ENCODE measurements at places on chromosomes 1 and 21.

DNA sequence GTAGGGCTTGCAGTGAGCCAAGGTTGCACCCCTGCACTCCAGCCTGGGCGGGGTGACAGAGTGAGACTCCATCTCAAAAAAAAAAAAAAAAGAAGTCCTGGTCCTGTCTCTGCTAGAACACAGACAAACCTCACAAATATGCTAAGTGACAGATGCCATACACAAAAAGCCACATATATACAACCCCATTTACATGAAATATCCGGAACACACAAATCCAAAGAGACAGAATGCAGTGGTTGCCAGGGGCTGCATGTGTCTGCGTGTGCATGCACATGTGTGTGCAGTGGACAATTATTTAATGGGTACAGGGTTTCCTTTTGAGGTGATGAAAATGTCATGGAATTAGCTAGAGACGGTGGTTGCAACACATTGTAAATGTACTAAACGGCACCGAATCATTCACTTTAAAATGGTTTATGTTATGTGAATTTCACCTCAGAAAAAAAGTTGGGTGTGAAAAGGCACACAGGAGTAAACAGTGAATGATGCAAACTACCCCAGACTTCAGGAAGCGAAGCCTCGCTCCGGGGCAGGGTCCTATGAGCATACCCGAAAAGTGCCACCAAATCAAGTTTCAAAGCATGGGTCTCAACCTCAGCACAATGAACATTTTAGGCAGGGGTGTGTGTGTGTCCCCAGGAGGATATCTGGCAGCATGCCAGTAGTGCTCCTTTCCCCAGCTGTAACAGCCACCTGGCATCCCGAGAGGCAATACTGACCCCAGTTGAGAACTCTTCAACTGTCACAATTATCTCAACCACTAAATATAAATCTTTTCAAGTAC lies 48.3 kb downstream of the GNB1 start:
- DNase-seq, result no peak

- DNase-seq, result no peak
These were observed 83.4 kb downstream of the ASH1L start for GRCh38 chr1:155479205-155479604.

- DNase-seq, result no peak
These were observed 3.7 kb upstream of the PARP1 start for GRCh38 chr1:226411619-226412018.

DNA sequence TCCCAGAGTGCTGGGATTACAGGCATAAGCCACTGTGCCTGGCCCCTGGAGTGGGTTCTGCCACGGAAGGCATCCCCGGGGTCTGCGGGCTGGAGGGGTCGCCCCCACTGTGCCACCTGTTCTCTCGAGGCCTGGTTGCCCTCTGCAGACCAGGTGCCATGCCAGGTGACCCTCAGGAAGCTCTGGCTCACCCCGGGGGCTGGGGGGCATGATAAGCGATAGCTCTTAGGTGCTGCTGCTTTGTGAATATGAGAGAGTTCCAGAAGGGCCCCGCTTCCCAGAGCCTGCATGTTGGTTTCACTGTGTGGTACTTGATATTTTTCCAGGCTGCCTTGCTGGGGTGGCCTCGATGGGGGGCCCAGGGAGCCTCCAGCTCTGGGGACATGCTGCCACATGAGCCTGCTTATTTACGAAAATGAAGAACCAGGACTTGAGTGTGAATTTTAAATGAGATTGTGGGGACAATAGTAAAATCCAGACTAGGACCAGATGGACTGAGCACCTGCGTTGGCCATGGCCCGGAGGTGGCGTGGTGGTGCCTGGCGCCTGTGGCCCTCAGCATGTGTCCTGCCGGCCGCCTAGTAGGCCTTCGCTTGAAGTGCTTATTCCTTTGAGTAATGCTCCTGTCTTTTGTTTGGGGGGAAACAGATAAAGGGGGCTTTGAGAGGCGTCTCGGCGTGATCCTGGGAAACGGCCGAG lies 7.3 kb downstream of the SKI start:
- DNase-seq, result no peak

DNA sequence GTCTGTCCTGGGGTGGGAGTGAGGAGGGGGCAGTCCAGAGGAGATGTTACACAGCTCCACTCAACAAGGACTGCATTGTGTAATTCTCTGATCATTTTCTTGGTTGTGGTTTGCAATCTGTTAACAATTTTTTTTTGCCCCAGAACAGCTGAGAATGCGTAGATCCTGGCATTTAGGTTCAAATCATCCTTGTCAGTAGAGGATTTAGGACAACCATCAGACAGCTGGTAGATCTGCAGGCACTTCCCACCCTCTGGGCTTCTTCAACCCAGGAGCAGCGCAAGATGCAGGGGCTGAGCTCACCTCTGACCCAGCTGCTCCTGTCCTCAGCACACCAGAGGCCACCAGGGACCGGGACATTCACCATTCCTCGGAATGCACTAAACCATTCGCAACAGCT lies 13.5 kb downstream of the BCAR3 start:
- DNase-seq, result no peak

DNA sequence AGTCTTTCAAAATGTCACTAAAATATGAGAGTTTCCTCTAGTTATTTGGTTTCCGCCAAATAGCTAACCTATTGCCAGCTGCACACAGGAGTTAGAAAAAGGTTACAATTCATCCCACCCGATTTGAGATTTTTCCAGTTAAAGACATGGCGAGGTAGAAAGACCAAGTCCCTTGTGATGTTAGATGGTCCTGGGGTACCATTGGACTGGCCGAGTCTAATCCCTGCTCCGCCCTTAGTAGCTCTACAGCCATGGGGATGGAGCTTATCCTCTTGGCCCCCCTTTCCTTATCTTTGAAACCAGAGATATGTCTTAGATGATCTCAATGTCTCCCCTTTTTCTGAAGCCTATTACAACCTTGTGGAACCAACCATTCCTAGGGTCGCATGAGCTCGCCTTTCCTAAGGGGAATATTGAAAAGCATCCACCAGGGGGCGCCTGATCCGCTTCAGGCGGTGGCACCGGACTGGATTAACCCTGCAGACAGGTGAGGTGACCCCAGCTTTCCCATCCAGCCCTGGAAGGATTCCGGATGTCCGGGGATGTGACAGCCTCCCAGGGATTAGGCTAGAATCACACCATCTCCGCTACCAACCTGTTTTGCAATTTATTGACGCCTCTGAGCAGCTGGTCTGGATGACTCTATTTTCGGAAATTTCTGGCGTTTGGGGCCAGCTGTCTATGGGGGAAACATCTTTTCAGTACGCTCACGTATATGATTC lies 68.3 kb upstream of the SIM2 start:
- peak; percentile 40 for DNase-seq

GRCh38 chr1:151530461-151530860 lies 9.6 kb upstream of the TUFT1 start:
- DNase-seq, result no peak

- no peak for DNase-seq
These were observed 60.6 kb downstream of the UCHL5 start for GRCh38 chr1:192998536-192998935.

- DNase-seq, result no peak
These were observed 135.6 kb downstream of the GPATCH2 start for GRCh38 chr1:217495249-217495648.

GRCh38 chr1:207891148-207891547 lies 19.8 kb downstream of the CD34 start:
- no peak for DNase-seq

DNA sequence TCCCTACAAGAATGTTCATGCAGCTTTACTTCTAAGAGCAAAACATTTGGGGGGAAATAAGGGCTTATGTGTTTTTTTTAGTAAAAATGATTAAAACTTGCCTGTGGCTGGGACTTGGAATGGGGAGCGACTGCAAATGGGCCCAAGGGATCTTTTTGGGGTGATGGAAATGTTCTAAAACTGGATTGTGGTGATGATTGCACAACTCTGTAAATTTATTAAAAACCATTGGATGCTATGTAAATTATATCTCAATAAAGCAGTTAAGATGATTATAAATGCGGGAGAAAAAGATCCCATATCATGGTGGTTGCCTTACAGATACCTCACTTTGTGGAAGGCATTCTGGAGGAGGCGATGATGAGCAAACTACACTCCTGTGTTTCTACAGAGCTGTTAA lies 30.2 kb upstream of the STUM start:
- no peak for DNase-seq

DNA sequence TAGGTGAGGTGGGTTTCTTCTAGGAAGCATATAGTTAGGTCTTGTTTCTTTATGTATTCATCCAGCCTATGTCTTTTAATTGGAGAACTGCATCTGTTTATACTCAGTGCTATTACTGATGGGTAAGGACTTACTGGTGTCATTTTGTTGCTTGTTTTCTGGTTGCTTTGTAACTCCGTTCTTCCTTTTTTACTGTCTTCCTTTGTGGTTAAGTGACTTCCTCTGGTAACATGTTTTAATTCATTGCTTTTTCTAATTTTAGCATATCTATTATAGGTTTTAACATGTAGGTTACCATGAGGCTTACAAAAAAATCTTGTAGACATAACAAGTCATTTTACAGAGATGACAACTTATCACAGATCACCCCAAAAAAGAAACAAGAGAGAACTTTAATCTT lies 160.8 kb downstream of the VAV3 start:
- peak; percentile 57 for DNase-seq

Data from CD4-positive, alpha-beta T cell treated with Interleukin-17A for 1 hour (primary cell).